ENCODE measurements at places on chromosomes 5 and 9.

DNA sequence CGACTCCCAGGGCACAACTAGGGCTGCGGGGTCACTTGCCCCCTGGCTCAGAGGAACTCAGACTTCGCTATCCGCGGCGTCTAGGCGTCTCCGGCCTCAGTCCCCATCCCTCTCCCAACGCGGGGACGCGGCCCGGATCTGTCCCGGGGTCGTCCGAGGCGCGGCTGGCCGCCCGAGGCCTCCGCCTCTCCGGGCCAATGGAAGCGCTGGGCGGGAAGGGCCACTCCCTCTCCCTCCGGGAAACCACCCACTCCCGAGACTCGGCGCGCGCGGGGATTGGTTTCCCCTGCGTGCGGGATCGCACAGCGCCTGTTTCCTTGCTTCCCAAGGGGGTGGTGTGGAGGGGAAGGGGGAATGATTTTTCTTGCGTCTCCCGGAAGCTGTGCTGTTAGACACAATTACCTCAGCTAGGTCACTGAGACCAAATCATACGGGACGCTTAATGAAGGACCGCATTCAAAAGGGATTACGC, 38.3 kb downstream of the NR2F1 start:
- DNase-seq = no peak

DNA sequence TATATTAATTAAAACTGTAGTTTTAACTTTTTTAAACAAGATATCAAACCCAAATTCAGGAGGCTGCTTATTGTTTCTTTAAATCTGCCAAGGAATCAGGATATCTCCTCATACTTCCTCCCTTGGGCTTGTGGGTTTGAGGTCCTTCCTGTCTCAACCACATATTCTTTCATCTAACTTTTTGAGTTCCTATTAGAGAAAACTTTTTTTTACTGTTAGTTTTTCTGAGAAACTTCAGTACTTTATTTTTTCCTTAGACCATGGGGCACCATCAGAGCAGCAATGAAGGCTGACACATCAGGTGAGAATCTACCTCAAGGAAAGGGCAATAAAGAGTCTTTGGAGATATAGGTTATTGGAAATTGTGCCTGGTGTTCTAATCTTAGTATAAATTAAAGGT, 56.7 kb downstream of the TSSK1B start:
- peak; percentile 60 for DNase-seq

- DNase-seq = no peak
These were observed 304.1 kb downstream of the TRPM3 start for GRCh38 chr9:70817311-70817710.

DNA sequence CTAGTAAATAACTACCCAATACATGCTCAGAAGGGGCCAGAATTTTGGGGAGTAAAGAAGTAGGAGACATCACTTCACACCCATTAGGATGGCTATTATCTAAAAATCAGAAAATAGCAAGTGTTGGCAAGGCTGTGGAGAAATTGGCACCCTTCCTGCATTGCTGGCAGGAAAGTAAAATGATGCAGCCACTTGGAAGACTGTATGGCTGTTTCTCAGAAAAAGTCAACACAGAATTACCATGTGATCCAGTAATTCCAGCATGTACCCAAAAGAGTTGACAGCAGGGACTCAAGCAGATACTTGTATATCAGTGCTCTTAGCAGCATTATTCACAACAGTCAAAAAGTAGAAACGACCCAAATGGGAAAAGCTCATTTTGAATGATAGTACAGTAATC, 107.6 kb downstream of the APBA1 start:
- no peak for DNase-seq

DNA sequence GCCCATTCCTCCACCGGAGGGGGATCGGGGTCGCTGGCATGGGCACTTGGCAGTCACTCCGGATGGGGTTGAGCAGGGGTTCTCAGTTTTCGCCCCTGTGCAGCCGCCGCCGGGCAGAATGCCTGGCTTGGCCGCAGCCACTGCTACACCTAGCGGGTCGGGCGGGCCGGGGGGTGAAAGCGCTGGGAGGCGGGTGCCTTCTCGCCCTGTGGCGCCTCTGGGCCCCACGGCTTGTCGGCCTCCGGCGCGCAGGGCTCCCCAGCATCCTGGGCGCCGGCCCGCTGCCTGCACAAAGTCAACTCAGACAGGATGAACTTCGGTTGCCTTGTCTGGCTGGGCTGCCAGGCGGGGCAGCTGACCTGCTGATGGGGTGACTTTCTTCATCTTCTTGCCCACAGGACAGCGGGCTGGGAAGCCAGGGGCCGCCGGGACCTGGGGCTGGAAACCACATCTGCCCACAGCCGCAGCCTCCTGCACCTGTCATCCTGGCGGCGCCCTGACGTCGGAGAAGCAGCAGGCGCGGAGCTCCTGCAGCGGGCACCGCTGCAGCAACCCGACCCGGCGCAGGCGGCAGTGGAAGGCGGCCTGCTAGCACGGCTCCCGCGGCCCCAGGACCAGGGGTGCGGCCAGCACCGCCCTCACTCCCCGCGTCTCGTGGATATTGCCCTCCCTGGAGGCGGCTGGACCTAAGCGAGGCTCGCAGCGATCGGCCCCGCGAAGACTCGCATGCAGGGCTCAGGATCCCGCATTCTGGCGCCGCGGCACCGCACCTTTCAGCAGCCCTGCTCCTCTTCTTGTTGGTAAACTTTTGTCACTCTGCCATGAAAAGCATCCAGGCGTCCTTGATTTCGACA, 1.3 kb upstream of the ANKRD18A start:
- DNase-seq = peak; percentile 44

DNA sequence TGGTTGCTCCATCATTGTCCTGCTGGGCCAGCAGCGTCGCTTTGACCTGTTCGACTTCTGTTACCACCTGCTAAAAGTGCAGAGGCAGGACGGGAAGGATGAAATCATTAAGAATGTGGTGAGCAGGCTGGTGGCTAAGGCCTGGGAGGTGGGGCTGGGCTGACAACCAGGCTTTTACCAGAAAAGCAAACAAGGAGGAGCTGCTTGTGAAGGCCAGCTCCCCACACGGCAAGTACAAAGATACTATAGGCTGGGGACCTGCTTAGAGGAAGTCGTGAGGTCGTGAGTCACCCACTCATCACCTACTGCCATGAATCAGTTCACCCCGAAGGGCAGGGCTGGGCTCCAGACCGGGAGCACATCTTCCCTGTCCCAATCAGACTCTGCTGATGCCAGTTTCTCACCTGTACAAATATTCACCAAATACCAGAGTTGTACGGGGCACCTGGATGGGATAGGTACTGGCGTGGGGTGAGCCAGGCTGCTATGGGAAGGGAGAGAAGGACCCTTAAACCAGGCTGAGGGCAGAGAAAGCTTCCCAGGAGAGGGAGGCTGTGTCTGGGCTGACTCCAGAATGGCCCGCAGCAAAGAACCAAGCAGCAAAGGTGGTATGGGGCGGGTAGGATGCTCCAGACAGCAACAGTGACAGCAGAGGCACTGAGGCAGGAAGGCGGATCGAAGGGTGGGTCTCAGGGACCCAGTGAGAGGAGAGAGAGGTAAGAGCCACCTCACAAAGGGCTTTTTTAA, 69.3 kb upstream of the NIPAL4 start:
- peak; percentile 28 for DNase-seq

DNA sequence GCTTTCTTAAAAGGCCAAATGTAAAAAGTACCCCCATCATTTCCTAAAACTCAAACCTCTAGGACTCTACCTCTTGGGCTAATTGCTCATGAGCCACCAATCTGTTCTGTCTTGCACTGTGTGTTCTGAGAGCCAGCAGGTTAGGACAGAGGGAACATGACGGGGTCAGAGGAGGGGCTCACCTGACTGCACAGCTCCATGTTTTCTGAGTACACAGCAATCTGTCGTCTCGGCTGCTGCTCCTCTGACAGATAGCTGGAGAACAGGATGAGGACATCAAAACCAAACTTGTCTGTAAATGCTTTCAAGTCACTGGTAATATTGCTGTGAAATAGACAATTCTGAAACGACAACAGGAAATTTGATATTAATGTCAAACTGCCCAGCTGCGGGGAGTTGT, 50.9 kb upstream of the PCA3 start:
- DNase-seq = no peak

DNA sequence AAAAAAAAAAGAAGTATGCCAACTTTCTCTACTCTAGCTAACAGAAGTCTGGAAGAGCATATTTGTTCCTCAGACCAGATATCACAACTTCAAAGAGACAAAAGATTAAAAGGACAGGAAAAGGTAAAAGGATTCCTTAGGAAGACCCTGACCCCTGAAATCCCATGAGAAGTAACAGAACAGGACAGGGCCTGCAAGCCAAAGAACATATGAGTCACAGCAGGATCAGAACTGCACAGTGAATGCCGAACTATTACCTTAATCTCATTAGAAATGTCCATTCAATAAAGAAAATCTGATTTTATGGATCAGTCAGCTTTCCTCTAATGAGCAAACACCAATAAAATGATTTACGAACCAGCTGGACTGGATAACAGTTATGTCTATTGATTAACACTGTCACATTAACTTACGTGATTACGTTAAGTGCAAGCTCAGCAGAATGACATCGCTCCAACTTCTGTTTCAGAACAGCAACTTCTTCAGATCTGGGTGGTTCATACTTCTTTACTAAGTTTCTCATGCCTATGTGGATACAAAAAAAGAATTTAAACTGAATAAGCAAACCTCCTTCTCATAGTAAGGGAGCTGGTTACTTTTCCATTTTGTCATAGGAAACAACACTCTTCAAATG, 13.6 kb downstream of the CCNH start:
- no peak for DNase-seq

DNA sequence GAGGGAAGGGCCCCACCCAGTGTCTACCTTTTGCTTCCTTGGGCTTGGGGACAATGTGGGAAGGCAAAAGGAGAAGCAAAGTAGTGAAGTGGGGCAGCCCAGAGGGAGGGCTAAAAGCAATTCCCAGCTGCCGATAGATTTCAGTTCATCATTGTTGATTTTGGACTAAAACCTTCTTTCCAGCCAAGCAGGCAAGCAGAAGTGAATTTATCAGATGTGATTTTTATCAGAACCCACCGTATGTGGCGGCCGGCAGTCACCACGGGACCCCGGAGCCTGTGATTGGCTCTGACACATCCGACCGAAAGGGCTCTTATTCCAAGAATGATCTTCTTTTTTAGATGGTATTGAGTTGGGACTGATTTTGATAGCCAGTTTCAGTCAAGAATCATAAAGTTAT, 559.9 kb downstream of the PSAT1 start:
- DNase-seq = no peak

DNA sequence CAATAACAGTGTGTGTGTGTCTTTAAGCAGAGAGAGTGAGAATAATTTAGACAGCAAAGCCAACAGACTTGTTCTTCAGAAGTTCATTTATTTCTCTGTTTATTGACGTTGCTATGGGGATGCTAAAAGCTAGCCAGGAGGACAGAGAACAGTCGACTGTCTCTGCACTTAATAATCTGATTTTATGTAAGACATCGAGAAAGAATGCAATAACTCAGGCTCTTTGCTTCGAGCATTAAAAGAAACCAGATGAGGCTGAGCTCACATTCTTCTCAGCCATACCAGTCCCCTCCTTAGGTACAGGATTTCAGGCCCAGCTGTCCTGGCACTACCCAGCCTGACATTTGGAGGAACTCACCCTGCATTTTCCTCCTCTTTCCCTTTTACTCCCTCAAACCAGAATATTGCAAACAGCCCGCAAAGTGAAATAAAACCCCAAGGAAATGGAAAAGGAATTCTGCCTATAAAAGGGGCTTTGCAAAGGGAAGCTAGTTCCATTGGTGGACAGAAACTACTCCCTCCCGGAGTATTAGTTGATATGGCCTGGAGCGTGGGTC, 44.5 kb upstream of the DPYSL3 start:
- DNase-seq = no peak

DNA sequence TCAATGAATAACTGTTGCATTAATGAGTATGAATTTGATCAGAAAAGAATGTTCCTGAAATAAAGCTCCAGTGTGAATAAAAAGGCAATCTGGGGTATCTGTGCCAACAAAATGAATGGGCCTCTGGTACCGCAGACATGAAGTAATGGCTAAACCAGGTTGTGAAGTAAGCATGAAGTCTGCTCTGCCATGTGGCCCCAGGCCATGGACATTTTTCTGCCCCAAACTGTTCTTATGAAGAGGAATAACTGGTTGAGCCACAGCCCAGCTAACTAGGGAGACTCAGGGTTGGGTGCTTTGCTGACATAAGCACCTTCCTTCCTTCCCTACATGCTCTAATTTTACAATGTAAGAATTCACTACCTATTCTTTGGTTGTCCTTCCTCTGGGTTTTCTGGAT, 147.4 kb upstream of the LRRTM2 start:
- DNase-seq = no peak

GRCh38 chr5:81361600-81361999, 32.3 kb downstream of the ACOT12 start:
- DNase-seq = no peak

GRCh38 chr5:147413266-147413665, 96.6 kb downstream of the DPYSL3 start:
- no peak for DNase-seq

- DNase-seq = no peak
These were observed 37.4 kb downstream of the ELOVL7 start for GRCh38 chr5:60806591-60807243.

DNA sequence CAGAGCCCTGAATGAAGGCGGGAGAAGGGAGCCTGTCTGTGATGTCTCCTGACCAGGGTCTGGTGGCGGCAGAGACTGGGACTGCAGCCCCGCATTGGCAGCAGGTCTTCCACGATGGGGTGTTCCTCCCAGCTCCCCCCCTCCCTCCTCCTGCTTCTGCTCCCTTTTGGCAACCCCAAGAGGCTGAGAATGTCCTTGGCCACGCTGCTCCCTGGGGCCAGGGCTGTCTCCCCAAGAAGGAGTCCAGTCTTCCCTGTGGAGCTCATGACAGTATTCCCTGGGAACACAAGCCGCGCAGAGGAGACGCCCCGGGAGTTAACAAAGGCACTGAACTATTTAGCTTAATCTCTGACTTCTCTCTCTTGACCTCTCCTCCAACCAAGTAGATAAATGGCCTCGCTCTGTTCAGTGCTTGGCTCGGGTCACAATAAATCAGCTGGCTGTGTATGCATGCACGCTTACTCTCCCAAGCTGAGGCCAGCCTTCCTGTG, 84.0 kb upstream of the NEURL1B start:
- DNase-seq = no peak

- no peak for DNase-seq
These were observed 59.1 kb downstream of the DEPDC1B start for GRCh38 chr5:60640901-60641300.

- DNase-seq = no peak
These were observed 366.0 kb upstream of the TRPC7 start for GRCh38 chr5:136731241-136731900.

GRCh38 chr9:86856259-86856658, 91.0 kb downstream of the GAS1 start:
- no peak for DNase-seq

- no peak for DNase-seq
These were observed 137.6 kb upstream of the LPCAT1 start for GRCh38 chr5:1661311-1661710.

GRCh38 chr5:154466671-154467070, 11.4 kb downstream of the HAND1 start:
- no peak for DNase-seq

GRCh38 chr9:18720691-18721090, 246.7 kb downstream of the ADAMTSL1 start:
- DNase-seq = no peak

- no peak for DNase-seq
These were observed 153.7 kb upstream of the DAPK1 start for GRCh38 chr9:87343816-87344430.

GRCh38 chr9:116465576-116466270, 221.4 kb upstream of the TRIM32 start:
- no peak for DNase-seq

- DNase-seq = no peak
These were observed 69.8 kb downstream of the KCNIP1 start for GRCh38 chr5:170573660-170574059.

Data from central memory CD4-positive, alpha-beta T cell (primary cell).